Activated CD4-positive, alpha-beta T cell treated with anti-CD3 and anti-CD28 coated beads, Interleukin-2, amount 50 U/mL, for 16 hours (primary cell): ENCODE measurements at places on chromosomes 3 and 15.

GRCh38 chr15:70704731-70705130, 58.6 kb downstream of the UACA start:
- no peak for DNase-seq

- DNase-seq: no peak
These were observed 2.7 kb downstream of the LMAN1L start for GRCh38 chr15:74815121-74815934.

- no peak for DNase-seq
These were observed 43.7 kb downstream of the MYZAP start for GRCh38 chr15:57635300-57635909.

DNA sequence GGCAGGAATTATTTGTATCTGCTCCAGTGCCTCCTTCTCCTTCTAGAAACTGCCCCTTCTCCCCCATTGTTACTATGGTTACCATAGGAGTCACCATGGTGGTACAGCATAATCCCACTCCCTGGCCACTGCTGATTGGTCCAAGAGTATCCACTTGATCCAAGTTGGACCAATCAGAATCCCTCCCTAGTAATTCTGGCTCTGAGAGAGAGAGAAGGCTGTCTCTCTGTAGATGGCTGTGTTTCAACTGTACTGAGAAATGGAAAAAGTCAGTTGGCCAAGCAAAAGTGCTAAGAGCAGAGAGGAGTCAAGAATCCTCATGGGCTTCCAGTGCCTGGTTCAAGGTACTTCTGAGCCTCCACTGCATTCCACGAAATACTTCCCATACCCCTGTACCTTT, 120.6 kb upstream of the SPATA12 start:
- DNase-seq: no peak

- DNase-seq: peak; percentile 29
These were observed 29.9 kb upstream of the PRR23C start for GRCh38 chr3:139074565-139075115.

DNA sequence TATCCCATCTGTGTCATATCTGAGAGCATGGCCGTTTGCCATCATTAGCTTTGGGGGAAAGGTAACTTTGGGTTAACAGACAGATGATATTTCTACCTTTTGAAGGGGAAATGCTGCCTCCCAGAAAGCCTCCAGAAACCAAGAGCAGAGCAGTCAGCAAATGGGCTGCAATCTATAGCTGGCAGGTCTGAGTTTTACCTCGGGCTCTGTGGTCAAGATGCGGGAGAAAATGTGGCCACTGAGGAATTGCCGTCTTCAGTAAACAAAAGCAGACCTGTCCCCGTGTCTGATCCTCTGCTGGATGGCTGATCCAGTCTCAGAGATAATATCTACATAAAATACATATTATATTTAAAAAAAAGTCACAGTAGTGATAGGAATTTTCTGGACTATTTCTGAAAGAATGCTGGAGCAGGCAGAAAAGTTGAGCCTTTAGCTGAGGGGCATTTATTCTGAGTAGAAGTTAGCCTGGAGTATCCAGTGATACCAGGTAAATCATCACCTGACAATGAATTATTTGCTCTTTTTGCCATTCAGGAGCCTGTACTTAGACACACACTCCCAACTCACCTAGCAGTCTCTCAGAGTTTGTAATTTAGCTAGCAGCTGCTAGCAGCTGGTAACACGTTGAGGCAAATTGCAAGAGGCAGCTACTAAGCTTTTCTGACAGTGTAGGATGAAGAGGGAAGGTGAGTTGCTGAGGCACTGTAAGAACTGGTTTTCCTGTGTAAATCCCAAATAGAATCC, 285.3 kb upstream of the RARB start:
- no peak for DNase-seq

DNA sequence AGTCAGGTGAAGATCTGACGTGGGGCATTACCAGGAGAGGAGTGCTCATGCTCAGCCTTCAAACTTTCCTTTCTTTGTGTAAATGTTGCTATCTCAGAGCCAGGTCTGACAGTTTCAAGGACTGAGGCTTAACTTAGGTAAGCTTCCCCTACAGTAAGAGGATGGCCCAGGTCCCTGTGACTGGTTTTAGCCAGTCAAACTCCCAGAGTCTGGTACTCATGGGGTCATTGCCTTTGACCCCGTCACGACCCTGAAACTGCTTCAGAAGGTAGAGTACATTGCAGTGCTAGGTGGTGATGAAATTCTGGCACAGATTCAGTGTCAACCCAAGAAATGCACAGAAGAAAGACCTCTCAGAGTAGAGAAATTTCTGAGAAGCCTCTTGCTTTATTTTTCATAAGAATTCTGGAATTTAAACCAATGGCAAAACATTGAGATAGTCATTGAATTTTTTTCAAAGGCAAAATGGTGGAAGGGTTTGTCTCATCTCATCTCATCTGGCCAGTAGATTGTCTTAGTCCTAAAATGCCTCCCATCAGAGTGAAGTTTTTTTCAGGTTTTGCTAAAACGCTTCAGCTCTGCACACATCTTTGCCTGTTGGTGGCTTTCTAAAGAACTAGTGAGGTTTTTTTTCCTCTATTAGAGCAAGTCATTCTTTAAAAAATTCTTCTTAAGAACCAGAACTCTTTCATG, 23.1 kb downstream of the ZBTB38 start:
- no peak for DNase-seq

DNA sequence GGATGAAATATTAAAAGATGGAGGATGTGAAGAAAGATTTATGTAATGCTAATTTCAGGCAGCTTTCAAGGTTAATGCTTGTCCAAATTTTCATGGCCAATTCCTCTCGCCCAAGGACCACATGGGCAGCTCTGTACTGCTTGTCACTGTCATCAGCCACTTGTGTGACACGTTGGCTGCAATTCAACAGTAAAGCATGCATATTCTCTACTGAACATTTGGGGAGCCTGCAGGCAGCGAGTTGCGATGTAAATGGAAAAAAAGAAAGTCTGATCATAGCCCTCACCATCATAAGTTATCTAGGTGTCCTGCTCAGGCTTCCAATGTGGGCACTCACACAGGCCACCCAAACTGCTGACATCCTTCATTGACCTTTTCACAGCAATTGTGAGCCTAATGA, 1026.8 kb upstream of the NR2F2 start:
- no peak for DNase-seq

DNA sequence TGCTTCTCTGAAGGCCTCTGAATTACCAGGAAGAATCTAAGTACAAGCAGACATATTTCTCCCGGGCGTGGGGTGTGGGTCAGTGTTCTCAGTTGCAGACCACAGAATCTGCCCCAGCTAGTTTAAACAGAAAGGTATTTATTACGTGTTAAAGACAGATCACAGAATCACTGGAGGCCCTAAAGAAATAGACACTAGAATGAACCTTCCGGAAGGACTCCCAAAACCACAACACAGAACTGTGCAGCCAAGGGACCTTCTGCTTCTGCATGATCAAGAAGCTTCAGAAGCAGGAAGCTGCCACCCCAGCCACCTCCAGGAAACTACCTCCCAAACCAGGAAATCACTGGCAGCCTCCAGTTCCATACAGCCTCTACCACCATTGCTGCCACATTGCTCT, 32.7 kb upstream of the ZFAND6 start:
- no peak for DNase-seq

GRCh38 chr3:46721009-46721408, 3.3 kb upstream of the PRSS50 start:
- DNase-seq: no peak

DNA sequence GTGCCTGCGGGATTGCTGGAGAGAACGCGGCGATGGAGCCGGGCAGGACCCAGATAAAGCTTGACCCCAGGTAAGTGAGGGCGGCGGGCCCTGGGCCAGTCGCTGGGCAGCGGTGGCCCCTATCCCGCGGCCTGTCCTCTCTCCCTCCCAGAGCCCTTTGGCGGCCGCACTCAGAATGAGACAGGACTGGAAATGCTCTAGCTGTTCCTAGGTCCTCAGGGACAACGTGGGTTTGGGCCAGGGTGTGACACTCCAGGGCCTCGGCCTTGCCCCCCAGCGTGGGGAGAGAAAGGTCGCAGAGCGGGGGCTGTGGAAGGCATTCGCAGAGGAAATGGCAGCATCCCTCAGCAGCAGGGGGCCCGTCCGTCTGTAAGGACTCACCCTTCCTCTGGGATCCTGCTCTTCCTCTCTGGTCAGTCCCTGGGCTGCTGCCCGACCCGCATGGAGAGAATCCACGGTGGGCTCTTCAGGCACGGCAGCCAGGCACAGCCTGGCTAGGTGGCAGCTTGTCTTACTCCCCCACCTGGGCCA, 412 bp downstream of the SLC51A start:
- no peak for DNase-seq

GRCh38 chr3:12758025-12758781, 856 bp downstream of the TMEM40 start:
- DNase-seq: no peak

- DNase-seq: peak; percentile 73
These were observed 221.0 kb downstream of the SHQ1 start for GRCh38 chr3:72627271-72627670.

DNA sequence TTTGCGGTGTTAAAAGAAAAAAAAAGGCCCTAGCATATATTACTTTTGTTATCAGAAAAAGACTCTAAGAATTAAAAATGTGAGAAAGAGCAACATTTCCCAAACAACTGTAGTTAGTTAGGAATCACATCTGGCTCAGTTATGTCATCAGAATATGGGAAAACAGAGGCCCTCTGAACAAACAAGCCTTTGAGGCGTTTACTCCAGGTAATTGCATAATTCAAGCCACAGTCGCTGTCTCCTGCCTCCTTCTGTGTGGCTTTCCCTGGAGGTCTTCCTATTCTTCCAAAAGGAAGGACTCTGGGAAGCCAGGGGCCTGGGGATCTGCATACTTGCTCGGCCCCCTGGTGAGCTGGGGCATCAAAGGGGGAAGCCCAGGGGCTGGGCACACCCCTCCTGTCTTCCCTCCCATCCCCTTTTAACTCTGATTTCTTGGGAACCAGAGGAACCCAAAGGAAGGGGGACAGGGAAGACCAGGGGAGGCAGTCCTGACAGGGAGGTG, 3.7 kb upstream of the FAM107A start:
- no peak for DNase-seq

DNA sequence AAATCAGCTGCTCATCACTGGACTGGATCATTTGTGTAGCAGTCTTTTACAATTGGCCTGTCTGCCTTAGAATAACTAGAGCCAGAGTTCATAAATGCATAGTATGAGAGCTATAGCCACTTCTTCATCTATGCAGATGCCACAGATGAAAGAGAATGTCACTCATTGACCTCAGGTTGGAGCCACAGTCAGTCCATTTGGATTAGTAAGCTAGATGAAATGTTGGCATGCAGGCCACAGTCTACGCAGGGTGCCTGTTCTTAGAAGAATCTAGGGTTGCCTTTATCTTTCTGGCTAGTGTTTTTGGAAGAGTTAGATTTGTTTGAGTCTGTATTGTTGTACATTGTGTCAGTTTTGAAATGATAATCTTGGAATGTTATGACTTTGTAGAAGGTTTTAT, 25.4 kb upstream of the EDEM1 start:
- no peak for DNase-seq

DNA sequence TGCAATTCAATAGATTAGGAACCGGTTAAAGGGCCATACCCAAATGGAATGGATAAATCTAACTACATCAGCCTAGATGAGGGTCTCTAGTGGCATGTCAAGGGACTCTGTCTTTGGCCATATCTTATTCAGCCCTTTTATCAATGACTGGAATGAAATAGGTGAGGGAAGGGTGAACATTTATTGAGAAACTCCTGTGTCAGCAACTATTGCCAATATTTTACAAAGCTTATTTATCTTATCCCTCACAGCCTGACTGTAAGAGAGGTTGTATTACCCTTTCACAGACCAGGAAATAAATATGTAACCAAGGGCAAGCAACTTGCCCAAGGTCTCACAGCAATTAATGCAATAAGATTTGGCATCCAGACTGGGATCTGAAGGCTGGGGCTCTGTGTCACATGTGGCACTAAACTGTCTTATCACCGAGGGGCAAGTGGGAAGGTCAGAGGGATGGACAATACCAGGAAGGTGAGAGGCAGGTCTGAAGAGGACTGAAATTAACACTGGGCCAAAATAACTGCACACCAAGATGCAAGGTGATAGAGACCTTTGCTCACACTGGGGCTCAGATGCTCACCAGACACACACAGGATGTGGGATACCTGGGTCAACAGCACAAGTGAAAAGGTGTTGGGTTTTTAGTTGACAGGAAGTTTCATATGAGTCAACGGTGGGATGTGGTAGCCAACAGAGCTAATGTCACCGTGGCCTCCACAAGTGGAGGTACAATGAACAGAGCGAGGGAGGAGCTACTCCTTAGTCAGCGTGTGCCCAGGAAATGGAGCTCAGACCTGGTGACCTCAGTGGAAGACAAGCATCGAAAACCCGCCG, 261.3 kb downstream of the RPLP1 start:
- DNase-seq: peak; percentile 96

DNA sequence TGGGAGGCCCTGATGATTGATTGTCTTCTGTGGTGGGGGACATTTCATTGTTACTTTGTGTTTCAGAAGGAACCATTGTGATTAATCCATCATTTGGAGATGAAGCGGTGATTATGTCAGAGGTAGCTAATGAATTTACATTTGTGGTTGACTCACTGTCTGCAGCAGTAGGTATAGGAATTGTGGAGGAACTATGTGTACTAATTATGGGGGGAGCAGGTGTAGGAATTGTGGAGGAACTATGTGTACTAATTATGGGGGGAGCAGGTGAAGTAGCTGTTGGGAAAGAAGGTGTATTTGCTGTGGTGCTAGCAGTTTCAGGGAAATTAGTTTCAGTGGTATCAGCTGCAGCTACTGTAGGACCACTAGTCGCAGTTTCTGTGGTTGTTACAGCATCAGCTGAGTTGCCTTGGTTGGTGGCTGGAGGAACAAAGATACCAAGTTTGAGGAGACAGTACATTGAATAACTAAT, 6.9 kb downstream of the MUC13 start:
- no peak for DNase-seq
